Stimulated activated naive B cell treated with anti-CD40 and anti-IgM and Interleukin-4, amounts not matched to agents 10 μg/mL and 1 μg/mL and 100 μg/mL, for 72 hours (primary cell): ENCODE measurements at places on chromosomes 7 and 10.

GRCh38 chr10:70131560-70131937, 1.1 kb downstream of the AIFM2 start:
- no peak for DNase-seq

GRCh38 chr7:132966754-132967469, 115.0 kb downstream of the CHCHD3 start:
- no peak for DNase-seq

DNA sequence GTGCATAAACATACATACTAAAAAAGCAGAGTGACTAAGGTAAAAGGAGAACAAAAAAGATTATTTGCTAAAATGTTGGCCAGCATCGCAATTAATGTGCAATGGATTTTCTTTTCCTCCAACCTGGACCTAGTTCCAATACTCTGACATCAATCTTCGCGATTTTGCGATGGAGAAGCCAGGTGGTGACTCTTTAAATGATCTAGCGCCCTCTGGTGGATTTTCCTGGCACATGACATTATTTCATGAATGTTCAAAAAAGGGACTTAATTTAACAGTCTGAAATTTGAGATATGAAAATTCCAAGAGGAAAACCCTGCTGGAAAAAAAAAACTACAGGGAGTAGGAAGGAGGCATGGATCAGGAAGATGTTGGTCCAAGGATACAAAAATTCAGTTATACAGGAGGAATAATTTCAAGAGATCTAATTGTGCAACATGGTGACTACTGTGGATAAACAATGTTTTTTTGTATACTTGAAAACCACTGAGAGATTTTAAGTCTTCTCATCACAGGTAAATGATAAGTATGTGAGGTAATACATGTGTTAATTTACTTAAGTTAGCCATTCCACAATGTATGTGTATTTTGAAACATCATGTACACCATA, 4.3 kb upstream of the KCNMA1 start:
- no peak for DNase-seq

GRCh38 chr10:97796651-97797050, 24.9 kb upstream of the SFRP5 start:
- no peak for DNase-seq

GRCh38 chr10:110737886-110738634, 93.9 kb downstream of the RBM20 start:
- DNase-seq: no peak

DNA sequence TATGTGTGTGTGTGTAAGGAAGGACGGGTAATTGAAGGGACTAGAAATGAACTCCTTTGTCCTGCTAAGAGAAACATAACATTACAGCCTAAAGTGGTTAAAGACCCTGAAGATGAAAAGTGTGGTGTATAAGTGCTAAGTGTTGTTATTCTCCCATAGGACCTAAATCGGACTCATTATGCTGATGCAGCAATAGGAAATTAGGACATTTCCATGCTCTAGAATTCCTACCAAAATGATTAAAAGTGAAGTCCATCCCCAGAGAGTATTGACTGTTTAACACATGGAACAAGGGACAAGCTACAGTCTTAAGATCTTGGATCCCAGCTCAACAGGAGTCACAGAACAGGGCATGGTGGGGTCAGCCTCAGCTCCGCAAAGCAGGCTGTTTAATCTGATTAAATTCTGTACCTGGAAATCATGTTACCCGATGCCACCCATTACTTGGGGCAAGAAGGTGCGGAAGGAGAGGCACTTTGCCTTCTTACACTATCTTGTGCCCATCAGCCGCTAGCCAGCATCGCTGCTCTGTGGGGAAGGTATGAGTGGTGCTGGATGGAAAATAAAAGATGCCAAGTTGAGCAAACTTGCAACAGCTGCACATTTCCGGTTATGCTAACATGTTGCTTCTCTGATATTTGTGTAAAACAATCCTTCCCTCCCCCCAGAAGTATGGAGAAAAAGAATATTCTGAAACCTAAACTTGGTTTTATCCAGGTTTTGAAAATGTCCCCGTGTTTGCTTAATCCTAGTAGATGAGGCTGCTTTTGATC, 100.5 kb downstream of the CREB5 start:
- no peak for DNase-seq

DNA sequence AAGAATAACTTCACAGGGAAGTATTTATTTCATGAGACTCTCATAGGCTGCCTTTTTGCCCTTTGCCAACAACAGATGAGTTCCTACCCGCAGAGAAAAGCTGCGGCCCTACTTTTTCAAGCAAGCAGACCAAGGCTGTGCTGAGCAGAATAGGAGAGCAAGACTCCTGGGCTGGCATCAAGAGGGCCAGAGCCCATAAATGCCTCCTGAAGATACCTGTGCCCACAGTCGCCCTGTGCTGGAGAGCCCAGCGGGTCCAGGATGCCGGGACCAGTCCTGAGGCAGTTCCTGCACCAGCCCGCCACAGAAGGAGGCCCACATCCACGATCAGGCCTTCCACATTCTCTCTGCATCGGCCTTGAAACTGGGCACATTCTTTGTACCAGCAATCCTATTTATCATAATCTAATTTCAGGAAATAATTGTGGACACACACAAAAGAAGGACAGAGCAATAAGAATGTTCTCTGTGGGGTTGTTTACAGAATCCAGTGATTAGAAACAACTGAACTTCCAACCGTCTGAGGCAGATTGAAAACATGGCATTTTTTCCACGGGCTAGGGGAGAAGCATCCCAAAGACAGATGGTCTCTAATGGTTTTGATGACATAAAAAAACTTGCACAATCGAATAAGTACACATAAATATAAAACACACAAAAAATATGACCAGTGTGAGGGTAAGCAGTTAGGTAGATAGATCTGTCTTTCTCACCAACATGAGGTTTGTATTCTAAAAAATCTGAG, 95.6 kb downstream of the CPXM2 start:
- no peak for DNase-seq

GRCh38 chr10:1132584-1132983, 76.4 kb downstream of the WDR37 start:
- DNase-seq: no peak

DNA sequence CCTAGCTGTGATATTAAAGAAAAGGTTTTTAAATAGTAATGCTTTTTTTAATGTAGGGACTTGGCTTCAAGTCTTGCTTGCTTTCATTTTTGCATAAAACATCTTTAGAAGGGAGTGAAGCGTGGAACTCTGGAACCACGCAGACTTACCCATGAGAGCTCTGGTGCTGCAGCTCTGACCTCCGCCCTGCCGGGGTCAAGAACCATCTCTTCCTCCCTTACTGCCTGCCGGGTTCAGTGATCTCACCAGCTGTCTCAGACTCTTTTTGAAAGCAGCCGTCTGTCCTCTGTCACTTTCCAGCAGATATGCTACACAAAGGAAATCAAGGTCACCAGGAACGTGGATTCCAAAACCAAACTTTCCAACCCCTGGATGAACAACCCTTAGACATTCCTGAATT, 353.8 kb downstream of the GPR37 start:
- no peak for DNase-seq

DNA sequence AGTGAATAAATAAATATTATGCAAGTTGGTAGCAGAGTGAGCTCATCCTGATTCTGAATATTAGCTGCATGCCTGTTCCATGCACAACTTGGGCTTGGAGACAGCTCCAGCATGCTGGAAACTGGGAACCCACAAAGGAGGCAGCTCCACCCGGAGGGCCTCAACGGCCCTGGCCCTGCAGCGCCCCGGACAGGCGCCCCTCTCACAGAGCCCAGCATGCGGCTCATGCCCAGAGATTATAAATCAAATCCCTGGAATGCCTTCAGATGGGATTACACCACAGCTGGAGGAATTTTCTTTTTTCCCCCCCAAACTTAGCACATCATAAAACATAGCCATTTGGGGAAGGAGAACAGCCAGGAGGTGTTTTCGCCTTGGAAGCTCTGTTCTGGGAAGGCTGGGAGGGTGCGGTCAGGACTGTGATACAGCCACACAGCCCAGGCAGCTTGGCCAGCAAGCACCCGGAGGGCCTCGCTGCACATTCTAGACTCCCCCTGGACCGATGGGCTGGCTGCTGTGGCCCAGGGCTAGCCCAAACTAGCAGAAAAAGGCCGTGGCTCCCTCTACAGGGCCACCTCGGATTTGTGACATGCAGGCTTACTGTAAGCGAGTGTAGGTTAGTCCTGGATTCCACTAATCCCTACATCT, 102.4 kb downstream of the PTPN20 start:
- no peak for DNase-seq

GRCh38 chr10:25817200-25817599, 116.8 kb upstream of the MYO3A start:
- DNase-seq: no peak

- peak; percentile 50 for DNase-seq
These were observed 186.2 kb downstream of the REEP3 start for GRCh38 chr10:63707254-63707910.

GRCh38 chr10:43116596-43116995, 21.6 kb upstream of the CSGALNACT2 start:
- no peak for DNase-seq

DNA sequence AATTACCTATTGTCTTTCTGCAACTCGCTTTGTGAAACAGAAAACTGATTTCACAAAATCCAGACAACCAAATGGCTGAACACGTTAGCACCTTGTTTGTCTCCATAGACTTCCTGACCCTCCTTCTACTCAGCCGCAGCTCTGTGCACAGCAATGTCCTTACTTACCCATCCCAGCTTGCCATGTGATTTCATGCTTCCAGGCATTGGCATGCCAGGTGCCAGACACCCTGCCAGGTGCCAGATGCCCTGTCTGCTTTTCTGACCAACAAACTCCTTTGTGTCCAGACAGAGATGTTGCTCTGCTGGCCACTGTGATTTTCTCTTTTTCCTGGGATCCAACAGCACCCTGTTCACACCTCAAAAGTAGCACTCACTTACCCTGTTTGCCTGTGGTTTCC, 16.1 kb upstream of the FAM170B start:
- no peak for DNase-seq

GRCh38 chr7:132580277-132580676, 4.0 kb upstream of the PLXNA4 start:
- no peak for DNase-seq

DNA sequence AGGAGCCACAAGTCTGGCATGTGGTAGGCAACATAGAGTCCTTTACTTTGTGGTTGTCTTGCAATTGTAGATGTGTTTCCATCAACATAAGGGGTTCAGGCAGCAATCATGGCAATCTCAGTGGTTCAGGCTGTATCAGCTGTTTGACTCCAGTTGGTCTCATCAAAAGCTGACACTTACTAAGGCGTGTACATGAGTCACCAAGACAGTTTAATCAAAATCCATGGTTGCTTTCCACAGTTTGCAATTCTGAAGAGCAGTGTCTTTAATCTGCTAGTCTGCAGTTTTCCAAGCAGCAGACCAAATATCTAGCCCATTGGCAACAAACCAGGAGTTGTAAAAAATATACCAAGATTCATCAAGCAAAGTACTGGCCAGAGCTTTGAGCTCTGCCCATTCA, 210.2 kb downstream of the MDFIC start:
- no peak for DNase-seq
